ENCODE measurements at places on chromosomes 3 and 15. TPM values are rescaled to one million over a fixed set of nuclear protein-coding genes. Genes with fewer than 3 reads are reported as not detected.

The ADPRH gene
- 8.9 TPM for total RNA-seq

DNA sequence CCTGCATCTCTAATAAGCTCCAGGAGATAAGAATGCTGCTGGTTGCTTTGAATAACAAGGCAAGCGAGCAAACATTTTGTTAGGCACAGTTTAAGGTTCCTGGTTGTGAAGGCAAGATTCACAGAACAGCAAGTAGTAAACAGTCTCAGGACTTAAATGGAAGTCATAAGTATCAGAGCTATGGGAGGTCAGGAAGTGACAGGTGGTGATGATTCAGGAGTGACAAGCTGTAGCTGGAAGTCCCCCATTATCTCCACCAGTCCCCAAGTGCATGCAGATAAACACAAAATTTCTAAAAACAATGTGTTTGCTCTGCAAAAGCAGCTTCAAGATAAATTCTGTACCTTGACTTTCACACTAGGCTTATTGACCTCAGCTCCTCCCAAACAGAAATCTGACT lies 3.3 kb downstream of the FETUB start:
- no peak for DNase-seq

The SLC35A5 gene
- total RNA-seq = 30.2 TPM

GRCh38 chr15:62136911-62137865 lies 27.9 kb downstream of the C2CD4B start:
- no peak for DNase-seq

DNA sequence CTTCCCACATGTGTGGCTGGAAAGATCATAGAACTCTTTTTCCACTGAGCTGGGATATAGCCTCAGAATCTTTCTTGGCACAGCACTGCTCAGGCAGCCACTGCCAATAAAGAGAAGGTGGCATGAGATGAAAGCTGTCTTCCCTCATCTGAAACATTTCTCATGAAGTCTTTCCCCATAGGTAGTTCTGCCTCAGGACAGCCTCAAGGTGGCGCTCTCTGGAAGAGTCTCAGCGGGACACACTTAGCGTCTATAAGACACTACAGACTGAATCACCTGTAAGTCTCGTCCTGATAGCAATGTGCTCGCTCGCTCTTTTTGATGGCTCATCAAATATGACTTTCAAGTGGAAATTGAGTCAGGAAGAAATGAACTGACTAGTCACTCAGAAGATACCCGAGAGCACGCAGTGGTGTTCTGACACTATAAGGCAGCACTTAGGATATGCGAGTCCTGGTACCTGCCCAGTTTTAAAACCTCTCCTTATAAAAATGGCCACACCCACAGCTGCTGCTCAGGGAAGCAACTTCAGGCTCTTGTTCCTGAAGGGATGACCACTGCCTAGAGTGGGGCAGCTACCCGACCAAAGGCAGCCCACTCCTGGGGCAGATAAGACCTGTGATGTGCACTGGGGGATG lies 269.5 kb downstream of the SUCLG2 start:
- DNase-seq = peak; percentile 42

DNA sequence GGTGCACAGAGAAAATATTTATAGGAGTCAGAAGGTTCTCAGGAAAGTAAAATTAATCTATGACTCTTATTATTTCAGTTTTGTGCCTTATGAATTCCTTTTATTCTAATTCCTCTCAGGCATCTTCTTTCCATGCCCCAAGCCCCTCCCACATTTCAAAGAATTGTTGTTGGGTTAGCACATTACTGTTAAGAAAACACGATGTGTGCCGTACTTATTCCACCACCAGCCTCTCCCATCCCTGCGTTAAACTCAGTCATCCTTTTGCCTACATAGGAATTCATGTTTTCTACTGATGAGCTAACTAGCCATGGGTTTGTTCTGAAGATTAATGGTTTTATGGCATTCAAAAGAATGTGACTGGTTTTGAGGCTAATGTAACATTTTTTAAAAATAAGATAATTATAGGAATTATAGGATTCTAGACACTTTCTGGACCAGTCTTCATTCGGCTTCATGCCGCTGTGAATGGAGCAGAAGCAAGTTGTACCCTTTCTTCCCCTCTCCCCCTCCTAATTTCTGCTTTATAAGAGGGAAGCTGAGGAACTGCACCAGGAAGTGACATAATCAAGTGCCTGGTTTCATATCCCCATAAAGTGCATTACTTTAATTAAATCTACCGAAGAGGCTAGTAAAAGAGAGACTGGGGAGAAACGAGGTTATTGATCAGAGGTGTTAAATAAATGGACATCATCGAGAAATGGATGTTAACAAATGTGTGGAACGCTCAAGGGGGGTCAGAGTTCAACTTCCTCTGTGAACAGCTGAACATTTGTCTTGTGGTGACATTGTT lies 12.3 kb upstream of the MB21D2 start:
- DNase-seq = no peak

GRCh38 chr15:28984421-28985315 lies 98.9 kb downstream of the APBA2 start:
- DNase-seq = no peak

DNA sequence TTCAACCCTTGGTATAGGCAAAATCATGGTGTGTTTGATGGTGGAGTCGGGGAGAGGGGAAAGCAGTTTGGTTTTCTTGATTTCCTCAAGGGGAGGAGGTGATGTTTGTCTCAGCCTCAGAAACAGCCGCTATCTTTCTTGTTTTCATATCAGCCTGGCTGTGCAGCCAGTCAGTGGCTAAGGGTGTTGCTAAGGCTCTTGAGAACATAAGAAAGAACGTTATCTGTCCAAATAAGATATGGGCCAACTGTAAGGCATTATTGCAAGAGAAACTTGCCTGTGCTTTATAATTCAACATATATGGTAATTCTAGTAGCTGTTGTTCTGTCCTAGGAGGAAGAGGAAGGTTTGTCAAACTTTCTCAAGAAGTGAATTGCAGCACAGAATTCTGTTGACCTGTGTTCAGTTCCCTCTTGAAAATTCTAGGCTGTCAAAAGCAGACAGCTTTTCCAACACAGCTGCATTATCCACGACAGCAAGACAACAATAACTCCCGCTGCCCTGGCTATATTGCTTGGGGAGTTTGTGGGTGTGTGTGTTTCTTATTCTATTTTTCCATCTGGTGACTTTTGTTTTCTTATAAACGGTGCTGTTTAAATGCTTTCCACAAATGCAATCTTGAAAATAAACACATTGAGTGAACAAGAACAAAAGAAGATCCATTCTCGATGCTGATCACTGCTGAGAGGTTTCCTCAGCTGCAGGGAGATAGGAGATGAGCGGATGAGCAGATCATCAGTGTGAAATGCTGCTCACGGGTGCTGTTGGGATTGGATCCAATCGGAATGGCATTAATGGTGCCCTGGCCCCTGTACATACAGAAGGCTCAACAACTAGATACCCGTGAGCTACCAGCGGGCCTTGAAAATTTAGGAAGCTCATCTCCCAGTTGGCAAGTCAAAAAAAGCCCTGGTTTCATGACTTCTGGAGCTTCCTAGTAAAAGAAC lies 90.8 kb upstream of the TNFAIP8L3 start:
- no peak for DNase-seq

DNA sequence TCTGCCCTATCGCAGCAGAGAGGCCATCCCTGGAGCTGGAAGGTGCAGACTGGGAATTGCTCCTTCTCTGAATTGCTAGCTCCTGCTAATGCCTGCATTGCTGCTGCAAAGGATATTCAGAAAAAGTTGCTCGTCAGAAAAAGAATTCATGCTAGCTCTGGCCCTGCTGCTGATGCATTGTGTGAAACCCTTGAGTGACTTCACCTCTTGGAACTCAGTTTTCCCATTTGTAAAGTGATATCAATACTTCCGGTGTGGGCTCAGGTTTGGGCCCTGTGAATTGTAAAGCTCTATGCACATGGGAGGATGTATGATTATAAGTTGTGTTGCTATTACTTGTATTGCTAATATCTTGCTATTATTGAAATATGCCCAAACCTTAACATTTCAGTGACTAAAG lies 11.4 kb downstream of the SQOR start:
- no peak for DNase-seq

GRCh38 chr15:98286831-98287230 lies 326.3 kb downstream of the ARRDC4 start:
- no peak for DNase-seq

DNA sequence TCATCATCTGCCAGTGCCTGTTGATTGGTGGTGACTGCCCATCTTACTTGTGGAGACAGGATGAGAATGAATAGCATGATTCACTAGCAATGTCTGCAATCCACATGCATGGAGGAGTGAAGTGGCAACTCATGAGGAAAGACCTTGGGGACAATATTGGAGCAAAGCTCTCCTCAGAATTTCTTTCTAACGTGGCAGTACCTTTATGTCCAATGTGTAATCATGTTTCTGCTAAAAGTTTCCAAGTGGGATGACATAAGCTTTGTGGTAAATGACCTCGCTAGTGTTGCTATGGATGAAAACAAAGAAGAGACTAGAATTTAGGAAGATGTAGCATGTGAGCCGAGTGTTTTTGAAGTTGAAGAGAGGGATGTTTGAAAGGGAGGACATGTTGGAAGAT lies 117.8 kb downstream of the CPNE4 start:
- no peak for DNase-seq

DNA sequence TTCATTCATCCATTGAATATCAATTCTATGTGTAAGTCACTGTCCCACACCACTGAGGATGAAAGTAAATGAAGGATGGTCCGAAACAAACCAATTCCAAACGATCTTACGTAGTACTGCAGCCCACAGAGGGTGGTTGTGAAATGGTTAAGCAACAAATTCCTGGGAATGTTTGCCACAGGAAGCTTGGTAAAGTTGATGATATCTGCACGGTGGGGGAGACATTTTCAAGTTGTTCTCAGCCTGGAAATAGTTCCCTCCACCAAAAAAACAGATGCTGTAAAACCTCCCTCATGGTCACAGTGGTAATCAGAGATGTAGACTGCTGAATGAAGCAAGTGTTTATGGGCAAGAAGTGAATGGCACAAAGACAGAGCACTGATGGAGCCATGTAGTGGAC lies 35.9 kb upstream of the BNC1 start:
- DNase-seq = no peak

The CPLX3 gene
- not detected for total RNA-seq

DNA sequence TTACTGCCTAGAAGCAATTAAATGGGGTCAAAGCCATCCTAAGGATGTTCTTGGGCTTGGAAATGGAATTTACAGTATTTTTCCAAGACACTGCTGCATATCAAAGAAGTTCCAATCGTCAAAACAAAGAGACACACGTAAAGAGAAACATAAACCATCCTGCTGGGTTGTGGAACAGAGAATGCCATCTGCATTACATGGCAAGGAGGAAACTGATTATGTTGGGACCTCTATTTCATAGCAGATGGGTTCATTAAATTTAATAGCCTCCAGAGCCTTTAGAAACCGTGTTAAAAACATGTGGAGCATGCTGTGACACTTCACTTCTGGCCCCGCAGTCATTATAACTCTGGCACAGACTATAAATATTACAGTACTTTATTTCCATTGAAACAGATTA lies 154.6 kb downstream of the LRTM1 start:
- DNase-seq = no peak

DNA sequence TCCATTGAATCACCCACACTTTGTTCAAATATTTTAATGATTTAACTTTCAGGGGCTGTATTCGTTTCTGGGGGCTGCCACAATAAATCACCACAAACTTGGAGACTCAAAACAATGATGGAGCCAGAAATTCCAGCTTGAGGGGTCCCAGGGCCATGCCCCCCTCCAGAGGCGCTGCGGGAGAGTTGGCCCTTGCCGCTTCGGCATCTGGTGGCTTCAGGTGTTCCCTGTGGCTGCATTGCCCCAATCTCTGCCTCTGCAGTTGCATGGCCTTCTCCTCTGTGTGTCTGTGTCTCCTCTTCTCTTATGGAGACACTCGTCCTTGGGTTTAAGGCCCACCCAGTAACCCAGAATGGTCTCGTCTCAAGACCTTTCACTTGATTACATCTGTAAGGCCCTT lies 144.7 kb downstream of the CHSY1 start:
- no peak for DNase-seq

GRCh38 chr3:72907731-72908620 lies 20.1 kb downstream of the GXYLT2 start:
- DNase-seq = no peak

- no peak for DNase-seq
Observed at GRCh38 chr3:185709251-185709955, 115.4 kb downstream of the IGF2BP2 start.

GRCh38 chr3:160084998-160085397 lies 96.4 kb downstream of the IL12A start:
- no peak for DNase-seq

DNA sequence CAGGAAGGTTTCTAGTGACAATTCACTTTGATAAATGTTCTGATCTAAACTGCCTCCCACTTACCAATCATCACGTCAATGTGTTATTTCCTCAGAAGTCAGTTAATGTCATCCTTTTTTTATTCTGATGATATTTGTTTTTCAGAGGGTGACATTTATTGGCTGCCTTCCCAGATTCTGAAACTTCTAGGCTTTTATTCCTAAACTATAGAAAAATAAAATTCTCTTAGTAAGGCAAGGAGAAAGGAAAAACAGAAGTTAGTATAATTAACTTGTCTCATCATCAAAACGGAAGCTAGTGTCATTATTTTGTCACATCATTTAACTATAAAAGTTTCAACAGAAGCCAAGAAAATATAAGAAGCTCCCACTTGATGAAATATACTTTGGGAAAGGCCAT lies 100.0 kb upstream of the C3orf80 start:
- peak; percentile 16 for DNase-seq

GRCh38 chr3:172018364-172018763 lies 21.0 kb upstream of the FNDC3B start:
- DNase-seq = no peak

- DNase-seq = no peak
Observed at GRCh38 chr3:193805448-193805847, 212.4 kb downstream of the OPA1 start.

DNA sequence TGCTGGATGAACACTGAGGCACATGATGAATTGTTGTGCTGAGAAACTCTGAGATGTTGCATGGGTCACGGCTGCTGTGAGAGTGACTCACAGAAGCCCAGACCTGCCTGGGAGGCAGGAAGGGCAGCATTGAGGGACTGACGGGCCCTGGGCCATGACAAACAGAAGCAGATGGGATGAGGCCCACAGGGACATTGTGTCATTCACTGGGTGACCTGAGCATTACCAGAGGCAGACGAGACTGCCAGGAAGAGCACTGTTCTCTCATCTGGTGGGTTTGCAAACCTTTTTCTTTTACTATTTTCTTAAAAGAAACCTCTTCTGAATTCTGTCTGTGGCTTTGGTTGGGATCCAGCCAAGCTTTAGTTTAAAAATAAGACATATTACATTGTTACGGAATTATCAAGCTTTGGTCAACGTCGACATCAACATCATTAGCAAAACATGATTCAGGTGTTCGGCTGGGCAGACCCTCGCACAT lies 67.8 kb downstream of the BDH1 start:
- peak; percentile 85 for DNase-seq

- DNase-seq = no peak
Observed at GRCh38 chr3:59280113-59280512, 230.3 kb upstream of the CFAP20DC start.

All from glomerular endothelial cell (primary cell).